ENCODE measurements at places on chromosomes 4 and X.
A peak's percentile ranks its signal among the peaks of the same experiment; 100 is the strongest.

GRCh38 chr4:188661502-188661901 is 522.3 kb downstream of the TRIML1 start:
- H3K27me3 ChIP-seq, result no peaks in the 10 kb centered on the region
- H3K4me3 ChIP-seq, result no peak overlapping the region
- no peak for DNase-seq
- no peaks in the 10 kb centered on the region for H3K36me3 ChIP-seq
- no peaks in the 10 kb centered on the region for H3K4me1 ChIP-seq

GRCh38 chr4:145177906-145178538 is 2.4 kb downstream of the OTUD4 start:
- H3K27ac ChIP-seq, result peak overlapping the region; percentile 56
- peaks cover 8% of the 10 kb centered on the region for H3K4me1 ChIP-seq
- peak overlapping the region; percentile 69 for H3K4me3 ChIP-seq
- no peaks in the 10 kb centered on the region for H3K36me3 ChIP-seq
- DNase-seq, result peak; percentile 41

DNA sequence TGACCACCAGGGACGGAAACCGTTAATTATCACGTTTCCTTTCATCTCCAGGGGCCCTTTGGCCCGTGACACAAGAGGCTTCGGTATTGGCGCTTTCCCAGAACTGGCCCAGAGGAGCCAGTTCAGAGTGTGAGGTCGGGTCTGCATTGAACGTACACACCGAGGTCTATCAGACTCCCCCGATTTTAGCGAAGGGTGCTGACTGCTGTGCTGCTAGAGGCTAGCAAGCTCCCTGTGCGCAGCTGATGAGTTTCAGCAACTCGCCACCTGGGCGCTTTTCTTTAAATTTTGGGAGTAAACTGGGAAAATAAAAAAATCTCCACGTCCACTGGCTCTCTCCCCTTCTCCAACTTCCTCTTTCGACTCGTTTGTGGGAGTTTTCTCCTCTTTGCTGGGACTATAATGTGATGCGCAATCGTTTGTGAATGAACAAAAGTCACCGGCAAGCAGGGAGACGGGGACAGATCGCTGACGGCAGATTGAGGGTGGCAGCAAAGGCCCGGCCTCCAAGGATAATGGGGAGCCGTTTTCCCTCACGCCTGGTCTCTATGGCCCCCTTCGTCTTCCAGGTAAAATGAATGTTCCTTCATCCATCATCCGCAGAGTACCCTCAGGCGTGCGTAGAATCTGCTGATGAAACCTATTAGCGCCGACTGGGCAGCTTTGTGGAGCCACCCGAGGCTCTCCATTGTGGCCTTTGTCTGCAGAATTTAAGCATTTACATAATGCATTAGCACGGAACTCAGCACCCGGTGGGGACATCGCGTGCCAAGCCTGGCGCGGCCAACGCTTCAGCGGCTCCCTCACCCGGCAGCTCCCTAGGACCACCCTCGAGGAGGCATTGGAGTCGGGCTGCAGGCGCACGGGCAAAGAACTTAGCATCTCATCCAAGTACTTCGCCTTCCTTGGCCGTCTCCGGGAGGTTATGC is 1.6 kb upstream of the LRAT start:
- no peak overlapping the region for H3K4me3 ChIP-seq
- no peak overlapping the region for H3K27ac ChIP-seq
- peaks cover 19% of the 10 kb centered on the region for H3K27me3 ChIP-seq
- peaks cover 13% of the 10 kb centered on the region for H3K4me1 ChIP-seq
- peak; percentile 63 for DNase-seq

DNA sequence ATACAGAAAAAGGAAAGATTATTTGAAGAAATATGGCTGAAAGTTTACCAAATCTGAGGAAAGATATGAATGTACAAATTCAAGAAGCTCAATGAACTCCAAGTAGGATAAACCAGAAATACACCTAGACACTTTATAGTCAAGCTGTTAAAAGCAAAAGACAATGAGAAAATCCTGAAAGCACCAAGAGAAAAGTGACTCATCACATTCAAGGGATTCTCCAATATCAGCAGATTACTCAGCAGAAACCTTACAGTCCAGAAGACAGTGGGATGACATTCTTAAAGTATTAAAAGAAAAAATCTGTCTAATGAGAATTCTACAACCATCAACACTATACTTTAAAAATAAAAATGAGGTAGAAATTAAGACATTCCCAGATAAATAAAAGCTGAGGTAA is 223.8 kb upstream of the ZCCHC13 start:
- no peaks in the 10 kb centered on the region for H3K4me1 ChIP-seq
- H3K27me3 ChIP-seq, result no peaks in the 10 kb centered on the region
- no peak overlapping the region for H3K4me3 ChIP-seq
- DNase-seq, result no peak
- no peak overlapping the region for H3K27ac ChIP-seq

DNA sequence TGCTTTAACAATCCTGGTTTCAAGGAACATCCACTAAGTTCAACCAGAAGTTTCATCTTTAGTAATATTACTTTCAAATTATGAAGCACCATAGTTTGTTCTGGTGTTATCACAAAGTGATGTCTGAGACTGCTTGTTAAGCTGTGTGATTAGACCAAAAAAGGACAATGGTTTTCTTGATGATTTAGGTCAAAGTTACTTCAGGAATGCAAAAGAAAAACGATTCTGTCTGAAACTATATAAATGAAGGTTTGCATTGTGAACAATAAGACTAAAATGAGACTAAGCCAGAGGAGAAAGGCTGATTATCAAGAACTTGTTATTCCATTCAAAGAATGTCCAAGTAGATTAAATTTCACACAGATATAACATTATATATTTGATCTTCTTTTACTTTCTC is 122.4 kb upstream of the ETNPPL start:
- H3K4me3 ChIP-seq, result no peak overlapping the region
- peaks cover 1% of the 10 kb centered on the region for H3K4me1 ChIP-seq
- no peak overlapping the region for H3K27ac ChIP-seq
- no peak for DNase-seq
- no peaks in the 10 kb centered on the region for H3K36me3 ChIP-seq

DNA sequence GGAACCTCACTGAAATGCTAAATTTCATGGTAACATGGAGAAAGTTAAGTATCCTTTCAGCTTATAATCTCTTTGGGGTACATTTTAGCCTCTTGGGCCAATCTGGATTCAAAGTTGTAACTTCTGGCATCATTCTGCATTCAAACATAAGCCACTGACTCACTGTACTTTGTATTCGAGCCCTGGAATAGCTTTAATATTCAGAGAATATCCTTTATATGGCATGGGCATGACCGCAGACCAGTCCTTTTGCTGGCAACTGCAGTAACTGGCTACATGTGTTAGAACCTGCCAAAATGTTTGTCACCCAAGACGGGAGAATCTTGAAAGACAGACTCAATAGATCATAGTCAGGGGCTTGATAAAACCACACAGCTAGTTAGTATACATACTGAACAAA is 3.3 kb downstream of the GASK1B start:
- H3K4me3 ChIP-seq, result no peak overlapping the region
- DNase-seq, result no peak
- no peaks in the 10 kb centered on the region for H3K4me1 ChIP-seq
- no peaks in the 10 kb centered on the region for H3K36me3 ChIP-seq
- H3K27ac ChIP-seq, result no peak overlapping the region
- no peaks in the 10 kb centered on the region for H3K27me3 ChIP-seq

DNA sequence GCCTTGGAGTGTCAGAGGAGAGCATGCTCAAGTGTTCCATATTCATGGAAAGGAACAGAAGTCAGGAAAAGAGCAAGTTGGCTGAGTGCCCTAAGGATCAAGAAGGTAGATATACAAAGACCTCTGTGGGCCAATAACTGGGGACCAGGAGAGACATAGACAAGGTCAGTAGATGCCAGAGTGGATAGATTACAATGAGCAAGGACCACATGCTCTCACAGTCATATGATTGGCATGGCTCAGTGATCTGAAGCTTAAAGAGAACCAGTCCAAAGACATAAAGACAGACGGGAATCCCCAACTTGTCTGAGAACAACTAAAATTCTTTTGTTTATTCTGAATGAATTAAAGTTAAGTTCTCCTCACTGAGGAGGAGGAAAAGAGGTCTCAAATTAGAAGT is 289.7 kb downstream of the HS3ST1 start:
- no peaks in the 10 kb centered on the region for H3K36me3 ChIP-seq
- H3K27ac ChIP-seq, result no peak overlapping the region
- H3K4me1 ChIP-seq, result no peaks in the 10 kb centered on the region

- no peak overlapping the region for H3K27ac ChIP-seq
- H3K36me3 ChIP-seq, result no peaks in the 10 kb centered on the region
- peak; percentile 33 for DNase-seq
- no peak overlapping the region for H3K4me3 ChIP-seq
- H3K27me3 ChIP-seq, result no peaks in the 10 kb centered on the region
Measured at GRCh38 chr4:158170691-158171561, 1.9 kb downstream of the GASK1B start.

GRCh38 chr4:1014291-1015167 is 3.1 kb downstream of the FGFRL1 start:
- no peak for DNase-seq
- H3K4me1 ChIP-seq, result no peaks in the 10 kb centered on the region
- H3K4me3 ChIP-seq, result no peak overlapping the region
- peaks cover 7% of the 10 kb centered on the region for H3K27me3 ChIP-seq
- H3K36me3 ChIP-seq, result no peaks in the 10 kb centered on the region
- no peak overlapping the region for H3K27ac ChIP-seq

- H3K36me3 ChIP-seq, result no peaks in the 10 kb centered on the region
- H3K27me3 ChIP-seq, result no peaks in the 10 kb centered on the region
- H3K4me1 ChIP-seq, result no peaks in the 10 kb centered on the region
- H3K27ac ChIP-seq, result no peak overlapping the region
Measured at GRCh38 chr4:163544407-163545038, 50.0 kb downstream of the TMA16 start.

- no peaks in the 10 kb centered on the region for H3K27me3 ChIP-seq
- no peaks in the 10 kb centered on the region for H3K36me3 ChIP-seq
- H3K4me1 ChIP-seq, result peaks cover 2% of the 10 kb centered on the region
- H3K4me3 ChIP-seq, result no peak overlapping the region
Measured at GRCh38 chr4:40957281-40957680, 207.5 kb downstream of the NSUN7 start.

GRCh38 chr4:39124885-39125599 is 57.3 kb upstream of the WDR19 start:
- no peak for DNase-seq
- no peaks in the 10 kb centered on the region for H3K27me3 ChIP-seq
- H3K36me3 ChIP-seq, result no peaks in the 10 kb centered on the region
- no peak overlapping the region for H3K4me3 ChIP-seq

DNA sequence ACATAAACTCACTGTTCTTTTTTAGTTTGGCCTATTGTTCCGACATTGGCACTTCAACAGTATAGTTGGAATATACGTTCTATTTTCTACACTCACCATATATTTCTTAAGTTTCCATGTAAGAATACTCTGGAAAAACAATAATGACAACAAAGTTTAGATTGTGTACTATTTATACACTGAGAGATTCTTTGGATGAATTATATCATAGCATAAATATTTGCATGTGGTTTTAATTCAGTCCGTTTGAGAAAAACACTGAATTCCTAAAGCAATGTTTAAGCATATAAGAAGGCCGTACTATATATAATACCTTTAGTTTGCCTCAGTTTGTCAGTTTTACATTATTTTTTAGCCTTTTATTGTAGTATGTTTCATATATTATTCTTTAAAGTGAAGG is 82.4 kb downstream of the RAP1GDS1 start:
- H3K27ac ChIP-seq, result no peak overlapping the region
- DNase-seq, result no peak
- H3K4me3 ChIP-seq, result no peak overlapping the region
- no peaks in the 10 kb centered on the region for H3K27me3 ChIP-seq

DNA sequence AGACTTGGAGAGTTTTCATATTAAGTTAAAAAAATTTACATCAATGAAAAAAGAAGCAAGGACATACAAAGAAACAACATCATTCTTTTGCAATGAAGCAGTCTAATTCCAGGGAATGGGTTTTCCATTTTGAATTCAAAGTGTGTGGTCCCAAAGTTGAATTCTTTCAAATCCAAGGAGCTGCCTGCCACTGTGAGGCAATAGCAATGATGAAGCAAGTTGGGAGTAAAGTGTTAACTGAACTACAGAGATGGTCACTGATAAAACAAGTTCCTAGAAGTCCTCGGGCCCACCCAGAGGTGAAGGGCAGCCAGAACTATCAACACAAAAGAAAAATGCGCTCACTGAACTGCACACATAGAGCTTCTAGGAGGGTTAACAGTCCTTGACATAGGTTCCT is 115.9 kb downstream of the RAB28 start:
- H3K27me3 ChIP-seq, result no peaks in the 10 kb centered on the region
- no peak overlapping the region for H3K27ac ChIP-seq
- H3K36me3 ChIP-seq, result no peaks in the 10 kb centered on the region
- peak; percentile 15 for DNase-seq

DNA sequence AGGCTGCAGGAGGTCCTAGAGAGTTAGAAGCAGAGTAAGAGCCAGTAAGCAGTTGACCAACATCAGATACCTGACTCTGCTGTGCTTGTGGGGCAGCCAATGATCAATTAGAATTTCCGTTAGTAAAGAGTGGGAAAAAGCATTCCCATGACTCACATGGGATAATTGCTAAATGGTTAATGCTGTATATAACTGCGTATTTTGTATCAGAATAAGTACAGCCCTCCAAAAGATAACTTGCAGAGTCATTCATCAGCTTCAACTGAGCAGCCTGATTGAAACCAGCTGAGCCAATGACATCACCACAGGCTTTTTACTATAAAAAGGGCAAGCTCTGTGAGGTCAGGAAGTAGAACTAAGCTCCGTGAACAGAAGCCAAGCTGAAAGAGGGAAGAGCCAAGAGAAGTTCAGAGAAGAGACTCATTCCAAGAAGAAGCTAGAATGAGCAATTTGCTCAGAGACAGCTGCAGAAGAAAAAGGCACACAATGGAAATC is 67.9 kb downstream of the PPP3CA start:
- H3K27ac ChIP-seq, result no peak overlapping the region
- H3K27me3 ChIP-seq, result no peaks in the 10 kb centered on the region
- no peaks in the 10 kb centered on the region for H3K36me3 ChIP-seq
- H3K4me1 ChIP-seq, result peaks cover 10% of the 10 kb centered on the region

DNA sequence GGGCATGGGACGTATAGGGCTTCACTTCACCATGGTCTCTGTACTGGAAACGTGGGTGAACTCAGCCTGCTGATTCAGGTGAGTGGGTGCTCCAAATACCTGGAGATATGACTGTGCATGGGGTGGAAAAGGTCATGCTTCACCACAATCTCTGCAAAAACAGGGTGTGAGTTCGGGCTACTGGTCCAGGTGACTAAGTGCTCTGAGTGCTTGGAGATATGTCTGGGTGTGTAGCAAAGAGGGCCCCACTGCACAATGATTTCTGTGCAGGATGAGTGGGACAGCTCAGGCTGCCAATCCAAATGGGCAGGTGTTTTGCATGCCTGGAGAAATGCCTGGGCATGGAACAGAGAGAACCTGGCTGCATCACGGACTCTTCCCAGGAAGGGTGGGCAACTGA is 11.2 kb upstream of the CPXCR1 start:
- H3K36me3 ChIP-seq, result no peaks in the 10 kb centered on the region
- no peak for DNase-seq
- no peak overlapping the region for H3K27ac ChIP-seq
- no peaks in the 10 kb centered on the region for H3K27me3 ChIP-seq
- H3K4me1 ChIP-seq, result no peaks in the 10 kb centered on the region

GRCh38 chrX:3320471-3321046 is 25.9 kb downstream of the MXRA5 start:
- DNase-seq, result no peak
- no peaks in the 10 kb centered on the region for H3K27me3 ChIP-seq
- H3K4me1 ChIP-seq, result no peaks in the 10 kb centered on the region

- no peaks in the 10 kb centered on the region for H3K27me3 ChIP-seq
- H3K36me3 ChIP-seq, result no peaks in the 10 kb centered on the region
- H3K27ac ChIP-seq, result no peak overlapping the region
- H3K4me3 ChIP-seq, result no peak overlapping the region
- no peaks in the 10 kb centered on the region for H3K4me1 ChIP-seq
Measured at GRCh38 chr4:17771284-17771908, 10.0 kb downstream of the FAM184B start.

- no peaks in the 10 kb centered on the region for H3K27me3 ChIP-seq
- no peak for DNase-seq
- no peak overlapping the region for H3K4me3 ChIP-seq
Measured at GRCh38 chrX:13373431-13374187, 53.8 kb upstream of the ATXN3L start.

Data from mesendoderm (in vitro differentiated cells).